ENCODE measurements at places on chromosomes 4 and X.

- DNase-seq = no peak
Measured at GRCh38 chrX:134658002-134658759, at the start of gene PLAC1. Gene PLAC1, minus strand, starts transcription at chrX:134658471. Its CDS starts 91,789 bp downstream, at chrX:134566682.

GRCh38 chr4:74570095-74570494, 125.2 kb downstream of the AREG start:
- no peak for DNase-seq

DNA sequence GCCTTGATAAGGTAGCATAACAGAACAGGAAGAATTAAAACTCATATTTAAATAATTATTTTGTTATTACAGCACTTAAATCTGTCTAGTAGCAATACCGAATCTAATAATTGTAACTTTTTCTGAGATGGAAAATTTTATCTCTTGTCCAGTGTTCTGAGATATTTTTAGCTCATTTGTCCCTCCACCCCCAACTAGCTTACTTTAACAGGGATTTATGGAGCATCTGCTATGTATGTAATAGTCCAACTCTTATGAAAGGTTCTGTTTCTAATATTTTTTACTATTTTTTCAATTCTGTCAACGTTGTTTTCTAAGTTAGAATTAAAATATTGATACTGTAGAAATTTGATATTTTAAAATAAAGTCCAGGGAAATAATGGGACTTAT, 38.2 kb upstream of the NUDT6 start:
- DNase-seq = no peak

GRCh38 chrX:132127743-132128142, at the start of gene FRMD7:
Gene FRMD7, minus strand, starts transcription at chrX:132128020. Its CDS starts 176 bp downstream, at chrX:132127844.
- no peak for DNase-seq

GRCh38 chrX:1163231-1163630, 49.2 kb downstream of the CRLF2 start:
- DNase-seq = no peak

GRCh38 chr4:141473952-141474351, 162.4 kb upstream of the IL15 start:
- DNase-seq = no peak

GRCh38 chr4:73170518-73171198, 87.9 kb downstream of the ANKRD17 start:
- DNase-seq = no peak

DNA sequence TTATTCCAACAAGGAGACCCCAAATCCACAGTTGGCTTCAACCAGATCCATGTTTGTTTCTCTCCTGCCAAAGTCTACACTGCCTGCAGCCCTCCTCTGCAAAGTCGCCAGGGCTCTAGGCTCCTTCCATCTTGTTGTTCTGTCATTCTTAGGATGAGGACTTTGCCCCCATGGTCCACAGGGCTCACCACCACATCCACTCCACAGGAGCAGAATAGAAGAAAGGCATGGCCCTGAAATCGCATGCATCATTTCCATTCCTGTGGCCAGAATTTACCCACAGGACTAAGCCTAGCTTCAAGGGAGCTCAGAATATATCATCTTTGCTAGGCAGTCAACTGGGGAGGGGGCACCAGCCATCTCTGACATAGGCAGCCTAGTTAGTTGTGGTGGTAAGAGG, 254.7 kb downstream of the FBXW7 start:
- no peak for DNase-seq

DNA sequence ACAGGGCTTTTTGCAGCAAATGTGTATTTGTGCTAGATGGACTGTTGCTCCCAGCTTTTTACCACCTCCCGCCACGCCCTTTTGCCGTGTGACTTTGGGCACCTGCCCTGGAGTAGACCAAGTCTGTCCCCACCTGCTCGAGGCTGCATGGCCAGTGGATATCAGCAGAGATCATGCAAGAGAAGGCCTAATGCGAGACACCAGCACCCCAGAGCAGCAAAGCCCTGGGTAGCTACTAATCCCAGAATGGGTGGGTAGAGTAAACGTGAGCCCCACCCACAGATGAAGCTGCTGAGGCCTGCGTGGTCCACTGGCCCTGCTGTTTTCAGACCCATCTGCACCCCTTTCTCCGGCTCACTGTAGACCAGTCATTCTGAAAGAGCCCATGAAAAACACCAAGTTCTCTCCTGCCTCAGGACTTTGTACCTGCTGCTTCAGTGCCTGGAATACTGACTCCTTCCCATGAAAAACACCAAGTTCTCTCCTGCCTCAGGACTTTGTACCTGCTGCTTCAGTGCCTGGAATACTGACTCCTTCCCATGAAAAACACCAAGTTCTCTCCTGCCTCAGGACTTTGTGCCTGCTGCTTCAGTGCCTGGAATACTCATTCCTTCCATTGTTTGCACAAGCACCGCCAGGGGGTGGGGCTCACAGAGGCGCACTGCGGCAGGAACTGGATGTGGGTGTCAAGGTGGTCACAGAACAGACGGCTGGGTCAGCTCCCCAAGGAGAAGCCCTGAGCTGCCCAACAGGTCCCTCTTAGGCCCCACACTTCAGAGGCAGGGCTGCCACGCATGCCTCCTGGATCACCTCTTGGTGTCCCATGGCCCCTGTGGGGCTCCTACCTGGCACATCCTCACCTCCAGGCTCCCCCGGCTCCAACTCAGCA, 5.1 kb upstream of the TNIP2 start:
- DNase-seq = no peak

DNA sequence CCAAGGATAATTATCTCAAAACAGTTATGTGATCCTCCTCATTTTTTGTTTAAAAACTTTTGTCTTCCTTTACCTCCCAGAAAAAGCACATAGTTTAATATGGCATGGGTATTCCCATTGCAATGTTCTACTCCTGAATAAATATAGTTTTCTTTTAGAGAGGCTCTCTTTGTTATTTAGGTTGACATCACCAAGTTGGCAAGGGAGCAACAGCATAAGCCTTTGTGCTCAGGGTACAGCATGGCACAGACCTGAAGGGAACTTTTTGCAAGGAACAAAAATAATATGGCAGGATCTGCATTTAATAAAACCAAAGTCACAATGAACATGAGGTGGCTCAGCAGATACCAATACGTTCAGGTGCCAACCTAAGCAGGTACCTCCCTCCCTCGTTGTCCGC, 47.1 kb upstream of the NPY2R start:
- DNase-seq = no peak

DNA sequence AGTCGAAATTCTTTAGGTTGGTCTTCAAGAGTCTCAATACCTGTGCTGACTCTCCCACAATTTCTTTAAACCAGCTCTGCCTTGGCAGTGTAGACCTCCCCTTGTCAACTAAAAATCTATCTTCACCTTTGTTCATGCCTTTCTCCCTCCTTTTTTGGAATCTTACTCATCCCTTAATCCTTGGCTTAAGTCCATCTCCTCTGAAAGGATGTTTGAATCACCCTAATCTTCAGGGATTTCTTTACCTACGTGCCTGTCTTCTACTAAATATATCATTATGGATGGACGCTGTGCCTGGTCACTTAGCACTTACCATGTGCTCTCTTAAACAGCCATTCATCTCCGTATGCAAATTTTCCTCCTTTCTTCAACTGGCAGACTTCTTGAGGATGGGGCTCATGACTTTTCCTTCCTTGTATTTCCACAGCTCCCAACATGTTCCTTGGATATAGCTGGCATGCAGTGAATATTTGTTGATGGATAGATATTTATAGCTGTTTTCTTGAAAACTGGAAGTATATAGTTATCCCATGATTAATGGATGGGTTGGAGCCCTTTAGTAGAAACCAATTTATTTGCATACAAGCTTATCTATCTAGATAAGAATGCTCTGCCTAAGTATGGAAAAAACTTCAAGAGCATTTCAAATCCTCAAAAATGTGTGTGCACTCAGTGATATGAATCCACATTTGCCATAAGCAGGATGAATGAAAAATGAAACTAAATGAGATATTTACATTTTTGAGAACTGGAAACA, 166.6 kb downstream of the SPRY1 start:
- no peak for DNase-seq

GRCh38 chr4:55398461-55398860, 2.7 kb downstream of the TMEM165 start:
- no peak for DNase-seq

GRCh38 chr4:44777115-44777514, 50.8 kb upstream of the GNPDA2 start:
- DNase-seq = no peak

- no peak for DNase-seq
Measured at GRCh38 chr4:63919636-63920365, 489.4 kb downstream of the TECRL start.

DNA sequence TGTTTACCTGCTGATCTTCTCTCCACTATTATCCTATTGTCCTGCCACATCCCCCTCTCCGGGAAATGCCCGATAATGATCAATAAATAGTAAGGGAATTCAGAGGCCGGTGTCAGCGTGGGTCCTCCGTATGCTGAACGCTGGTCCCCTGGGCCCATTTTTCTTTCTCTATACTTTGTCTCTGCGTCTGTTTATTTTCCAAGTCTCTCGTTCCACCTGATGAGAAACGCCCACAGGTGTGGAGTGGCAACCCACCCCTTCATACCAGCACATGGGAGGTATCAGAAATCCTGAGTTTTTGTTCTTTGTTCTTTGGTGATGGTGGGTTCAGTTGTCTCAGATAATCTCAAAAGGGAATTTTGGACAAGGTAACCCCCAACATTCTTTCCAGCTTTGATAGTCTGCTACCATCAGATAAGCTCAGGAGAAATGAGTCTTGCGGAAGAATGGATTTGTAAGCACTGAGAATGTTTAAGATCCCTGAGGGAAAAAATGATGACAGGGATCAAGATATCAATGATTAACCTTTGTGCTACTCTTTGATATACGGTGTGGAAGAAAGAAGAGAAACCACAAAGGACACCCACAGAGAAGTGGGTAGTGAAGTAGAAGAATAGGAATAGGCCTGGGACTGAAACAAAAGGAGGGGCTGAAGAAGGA, 117.9 kb downstream of the CEP44 start:
- no peak for DNase-seq

- no peak for DNase-seq
Measured at GRCh38 chrX:15881381-15881897, 26.8 kb upstream of the AP1S2 start.

DNA sequence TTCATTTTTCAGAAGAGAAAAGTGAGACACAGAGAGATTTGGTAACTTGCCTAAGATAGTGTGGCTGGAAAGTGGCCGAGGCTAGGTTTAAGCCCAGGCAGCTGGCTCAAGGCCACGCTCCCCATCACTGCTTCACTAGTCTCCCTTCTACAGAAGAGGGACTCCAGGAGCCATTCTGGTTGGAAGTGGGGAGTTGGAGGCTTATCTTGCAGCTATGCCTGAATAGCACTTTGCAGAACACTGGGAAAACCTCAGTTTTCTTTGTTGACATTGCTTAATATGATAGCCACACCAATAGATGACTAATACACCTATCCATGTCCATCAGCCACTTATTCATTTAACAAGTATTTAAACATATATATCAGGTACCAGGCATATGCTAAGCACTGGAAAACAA, 18.5 kb downstream of the LRRC66 start:
- no peak for DNase-seq

DNA sequence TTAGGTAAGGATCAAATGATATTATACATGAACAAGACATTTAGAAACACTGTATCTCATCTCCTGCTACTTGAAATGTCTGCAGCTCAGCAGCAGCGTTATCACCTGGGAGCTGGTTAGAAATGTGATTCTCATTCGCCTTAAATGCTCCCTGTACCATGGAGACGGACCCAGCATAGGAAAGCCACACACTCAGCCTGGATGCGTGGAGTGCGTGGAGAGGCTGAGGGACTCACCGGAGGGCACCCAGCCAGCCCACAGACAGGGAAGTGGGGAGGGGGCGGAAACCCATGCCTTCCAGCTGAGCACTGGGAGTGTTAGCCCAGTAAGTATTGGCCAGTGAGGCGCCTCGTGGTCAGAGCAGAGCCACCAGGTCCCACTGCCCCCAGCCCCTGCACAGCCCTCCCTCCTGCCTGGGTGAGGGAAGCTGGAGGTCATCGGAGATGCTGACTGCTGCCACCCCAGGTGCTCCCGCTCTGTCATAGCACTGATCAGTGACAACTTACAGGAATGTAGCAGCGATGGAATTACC, 15.2 kb downstream of the SUPT20HL1 start:
- no peak for DNase-seq

GRCh38 chr4:82851318-82851717, 39.6 kb downstream of the SEC31A start:
- DNase-seq = no peak

DNA sequence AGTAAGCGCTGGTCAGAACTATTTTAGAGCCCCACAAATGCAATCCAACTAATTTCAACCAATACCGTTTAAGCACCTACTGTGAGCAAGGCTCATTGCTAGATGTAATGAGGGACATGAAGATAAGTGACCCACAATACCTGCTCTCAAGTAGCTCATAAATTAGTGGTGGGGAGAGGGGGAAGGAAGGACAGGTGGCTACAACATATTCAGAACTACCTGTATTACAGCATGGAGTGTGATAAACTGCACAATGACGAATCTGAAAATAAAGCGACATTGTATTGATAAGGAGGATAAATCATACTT, 311.6 kb upstream of the DIAPH2 start:
- DNase-seq = no peak

DNA sequence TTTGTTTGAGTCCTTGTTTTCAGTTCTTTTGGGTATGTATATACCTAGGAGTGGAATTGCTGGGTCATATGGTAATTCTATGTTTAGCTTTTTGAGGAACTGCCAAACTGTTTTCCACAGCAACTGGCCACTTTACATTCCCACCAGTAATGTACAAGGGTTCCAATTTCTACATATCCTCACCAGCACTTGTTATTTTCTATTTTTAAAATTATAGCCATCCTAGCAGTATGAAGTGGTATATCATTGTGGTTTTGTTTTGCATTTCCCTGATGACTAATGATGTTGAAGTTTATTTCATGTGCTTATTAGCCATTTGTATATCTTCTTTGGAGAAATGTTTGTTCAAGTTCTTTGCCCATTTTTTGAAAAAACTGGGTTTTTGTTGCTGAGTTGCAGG, 39.6 kb downstream of the TMEM164 start:
- DNase-seq = no peak

DNA sequence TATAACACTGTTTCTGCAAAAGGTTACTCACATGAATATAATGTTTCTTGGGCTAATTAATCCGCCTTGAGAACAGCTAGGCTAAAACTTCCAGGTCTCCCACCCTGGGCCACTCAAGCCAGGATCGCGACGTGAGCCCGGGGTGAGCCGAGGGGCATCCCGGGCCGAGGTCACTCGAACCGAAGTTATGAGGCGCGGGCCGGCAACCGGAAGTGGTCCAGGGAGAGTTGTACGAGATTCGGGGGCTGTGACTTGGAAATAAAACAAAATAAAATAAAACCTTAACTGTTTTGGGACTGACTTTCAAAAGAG, 317 bp downstream of the CMC4 start:
- no peak for DNase-seq

GRCh38 chr4:20074450-20074849, 177.3 kb upstream of the SLIT2 start:
- DNase-seq = no peak
